ENCODE measurements at places on chromosomes 16 and 17.

GRCh38 chr17:62778990-62779681, 29.0 kb downstream of the MARCHF10 start:
- peak; percentile 71 for DNase-seq

GRCh38 chr17:29650396-29650795, 27.7 kb upstream of the CORO6 start:
- DNase-seq: no peak

DNA sequence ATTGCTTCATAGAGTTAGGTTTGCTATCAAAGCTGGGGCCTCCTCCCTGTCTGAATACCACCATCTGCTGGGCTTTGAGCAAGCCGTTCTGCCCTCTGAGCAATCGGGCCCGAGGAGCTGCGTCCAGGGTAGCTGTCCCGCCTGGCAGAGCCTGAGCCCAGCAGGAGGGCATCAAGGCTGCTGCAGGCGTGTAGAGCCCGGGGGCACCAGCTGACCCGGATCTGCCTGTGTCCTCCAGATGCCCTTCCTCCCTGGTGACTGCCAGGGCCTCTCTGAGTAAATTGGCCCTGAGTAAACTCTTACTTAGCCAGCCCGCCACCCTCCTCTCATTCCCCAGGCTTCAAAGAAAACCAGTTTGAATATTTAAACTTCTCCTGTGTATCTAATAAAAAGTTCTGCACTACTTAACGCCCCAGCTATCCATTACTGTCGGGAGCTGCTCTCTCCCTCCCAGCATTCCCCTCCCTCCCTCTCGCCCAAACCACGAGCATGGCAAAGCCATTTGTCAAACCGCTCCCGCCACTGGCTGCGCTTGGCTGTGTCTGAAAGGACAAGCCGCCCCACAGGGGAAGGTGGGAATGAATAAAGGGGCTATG, 16.4 kb downstream of the CDK5RAP3 start:
- peak; percentile 72 for DNase-seq

GRCh38 chr17:57955183-57955931, at the start of gene CUEDC1:
Gene CUEDC1, minus strand, starts transcription at chr17:57955412. Its CDS starts 69,848 bp downstream, at chr17:57885564.
- DNase-seq: no peak

DNA sequence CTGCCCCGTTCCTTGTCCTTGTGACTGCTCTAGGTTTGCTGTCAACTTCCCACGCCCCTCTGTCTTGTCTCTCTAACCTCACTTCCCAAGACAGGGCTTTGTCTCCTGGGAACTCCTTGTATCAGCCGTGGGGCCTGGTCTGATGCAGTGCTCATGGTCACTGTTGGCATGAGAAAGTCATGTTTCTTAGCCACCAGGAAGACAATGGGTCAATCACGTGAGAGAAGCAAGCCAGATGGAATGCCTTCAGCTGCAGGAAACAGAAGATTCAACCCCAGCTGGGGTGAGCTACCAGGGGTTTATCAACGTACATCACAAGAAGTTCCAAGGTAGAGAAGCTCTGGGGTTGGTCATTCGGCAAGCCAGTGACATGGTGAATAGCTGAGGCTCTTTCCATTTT, 116.6 kb downstream of the IRF8 start:
- DNase-seq: no peak

DNA sequence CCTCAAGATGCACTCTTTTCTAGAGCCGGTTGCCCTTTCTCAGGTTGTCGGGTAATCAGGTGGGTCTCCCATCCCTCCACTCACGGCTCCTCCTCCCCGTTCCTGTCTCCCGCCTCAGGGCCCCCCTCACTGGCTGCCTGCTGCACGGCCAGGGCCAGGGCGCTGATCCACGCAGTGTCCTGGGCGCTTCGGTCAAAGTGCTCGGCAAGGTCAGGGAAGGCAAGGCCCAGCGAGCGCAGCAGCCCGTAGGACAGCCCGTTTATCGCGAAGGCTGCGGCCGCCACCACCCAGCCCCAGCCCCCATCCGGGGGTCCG, 753 bp downstream of the SLC16A11 start:
- DNase-seq: no peak

DNA sequence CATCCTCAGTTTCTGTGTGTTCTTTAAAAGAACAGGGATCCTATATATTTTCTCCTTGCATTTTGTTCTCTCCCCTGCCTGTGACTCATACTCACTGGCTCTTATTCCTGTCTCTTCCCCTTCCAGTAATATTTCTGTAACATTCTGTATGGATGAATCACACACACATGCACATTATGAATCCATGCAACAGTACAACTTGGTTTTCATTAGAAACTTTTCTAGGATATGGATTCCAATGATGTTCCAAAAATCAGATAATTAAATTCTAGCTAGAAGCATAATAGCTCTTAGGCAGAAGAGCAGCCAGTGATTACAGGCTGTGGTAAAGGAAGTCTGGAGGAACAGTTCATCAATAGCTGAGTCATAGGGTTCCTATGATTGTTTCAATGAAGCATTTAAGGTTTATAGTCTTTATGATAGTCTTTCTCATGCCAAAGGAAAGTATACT, 119.6 kb upstream of the PMFBP1 start:
- no peak for DNase-seq

GRCh38 chr17:80832266-80832676, 159.4 kb upstream of the CHMP6 start:
- DNase-seq: no peak

DNA sequence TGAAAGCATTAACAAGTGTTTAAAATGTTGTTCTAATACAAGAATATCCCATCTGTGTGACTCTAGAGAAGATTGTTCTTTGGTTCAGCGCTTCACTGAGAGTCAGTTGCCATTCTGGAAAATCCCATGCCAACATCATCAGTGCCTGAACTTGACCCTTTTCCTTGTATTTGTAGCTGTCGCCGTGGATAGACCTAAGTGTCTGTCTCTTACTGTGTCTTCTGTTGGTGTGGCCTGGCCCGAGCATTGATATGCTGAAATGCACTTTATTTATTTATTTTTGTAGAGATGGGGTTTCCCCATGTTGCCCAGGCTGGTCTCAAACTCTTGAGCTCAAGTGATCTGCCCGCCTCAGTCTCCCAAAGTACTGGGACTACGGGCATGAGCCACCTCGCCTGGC, 76.0 kb downstream of the MYH11 start:
- no peak for DNase-seq

DNA sequence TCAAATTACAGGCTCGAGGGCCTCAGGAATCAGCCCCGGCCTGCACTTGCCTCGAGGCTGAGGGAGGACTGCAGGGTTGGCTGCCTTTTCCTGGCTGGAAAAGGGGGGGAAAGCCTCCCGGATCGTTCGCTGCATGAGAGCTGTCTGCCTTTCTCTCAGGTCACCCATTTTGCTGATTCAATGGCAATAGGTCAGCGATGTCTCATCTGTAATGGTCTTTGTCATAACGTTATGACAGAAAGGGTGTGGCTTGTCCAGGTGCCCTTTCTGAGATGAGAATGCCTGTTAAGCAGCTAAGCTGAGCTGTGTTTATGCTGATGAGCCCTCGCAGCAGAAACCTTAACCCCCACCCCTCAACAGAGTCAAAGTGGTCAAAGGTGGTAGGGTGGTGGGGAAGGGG, 81.8 kb downstream of the AKAP1 start:
- no peak for DNase-seq

DNA sequence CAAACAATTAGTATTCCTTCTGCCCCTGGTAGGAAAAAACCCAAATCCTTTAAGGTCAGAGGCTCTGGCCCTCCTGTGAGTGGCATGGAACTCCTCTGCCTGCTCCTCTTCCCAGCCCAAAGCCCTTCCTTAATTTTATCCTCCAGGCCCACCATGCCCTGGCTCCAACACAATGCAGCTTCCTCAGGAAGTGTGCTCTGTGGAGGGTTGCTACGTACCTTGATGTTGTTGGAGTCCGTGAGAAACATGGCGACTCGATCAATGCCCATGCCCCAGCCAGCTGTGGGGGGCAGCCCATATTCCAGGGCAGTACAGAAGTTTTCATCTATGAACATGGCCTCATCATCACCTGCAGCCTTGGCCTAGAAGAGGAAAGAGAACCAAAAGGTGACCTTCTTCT, 5.3 kb upstream of the ADAT1 start:
- DNase-seq: no peak

DNA sequence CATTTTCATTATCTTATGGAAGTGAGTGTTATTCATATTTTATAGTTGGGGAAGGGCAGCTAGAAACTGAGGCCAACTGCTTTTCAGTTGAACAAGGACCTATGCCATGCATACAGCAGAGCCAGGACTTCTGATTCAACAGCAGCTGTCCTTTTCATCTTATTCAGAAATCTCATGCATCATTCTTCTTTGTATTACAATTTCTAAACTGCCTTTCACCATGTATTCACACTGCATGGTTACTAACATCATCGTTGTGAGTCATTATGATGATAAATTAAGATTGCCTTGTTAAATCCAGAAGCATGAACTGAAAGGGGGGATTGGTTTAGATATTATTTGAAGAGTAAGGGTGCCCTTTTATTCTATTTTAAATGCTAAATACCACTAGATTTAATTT, 1470.1 kb upstream of the GOT2 start:
- DNase-seq: no peak

DNA sequence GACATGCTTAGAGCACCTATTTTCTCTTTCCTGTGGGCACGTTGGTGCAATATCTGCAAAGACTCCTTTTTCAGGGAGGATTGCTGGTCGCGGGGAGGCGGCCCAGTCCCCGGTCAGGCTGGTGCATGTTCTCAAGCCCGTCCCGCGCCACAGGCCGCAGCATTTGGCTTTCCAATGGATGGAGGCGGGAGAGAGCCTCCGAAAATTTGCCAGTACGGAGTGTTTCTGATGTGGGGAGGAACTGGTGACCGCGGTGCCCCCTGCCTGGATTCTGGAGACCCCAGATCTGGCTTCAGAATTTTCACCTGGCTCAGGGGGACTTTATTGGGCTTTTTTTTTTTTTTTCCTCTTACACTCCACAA, 2.3 kb downstream of the CMIP start:
- DNase-seq: no peak

GRCh38 chr16:75075688-75076268, 40.8 kb downstream of the LDHD start:
- DNase-seq: no peak

DNA sequence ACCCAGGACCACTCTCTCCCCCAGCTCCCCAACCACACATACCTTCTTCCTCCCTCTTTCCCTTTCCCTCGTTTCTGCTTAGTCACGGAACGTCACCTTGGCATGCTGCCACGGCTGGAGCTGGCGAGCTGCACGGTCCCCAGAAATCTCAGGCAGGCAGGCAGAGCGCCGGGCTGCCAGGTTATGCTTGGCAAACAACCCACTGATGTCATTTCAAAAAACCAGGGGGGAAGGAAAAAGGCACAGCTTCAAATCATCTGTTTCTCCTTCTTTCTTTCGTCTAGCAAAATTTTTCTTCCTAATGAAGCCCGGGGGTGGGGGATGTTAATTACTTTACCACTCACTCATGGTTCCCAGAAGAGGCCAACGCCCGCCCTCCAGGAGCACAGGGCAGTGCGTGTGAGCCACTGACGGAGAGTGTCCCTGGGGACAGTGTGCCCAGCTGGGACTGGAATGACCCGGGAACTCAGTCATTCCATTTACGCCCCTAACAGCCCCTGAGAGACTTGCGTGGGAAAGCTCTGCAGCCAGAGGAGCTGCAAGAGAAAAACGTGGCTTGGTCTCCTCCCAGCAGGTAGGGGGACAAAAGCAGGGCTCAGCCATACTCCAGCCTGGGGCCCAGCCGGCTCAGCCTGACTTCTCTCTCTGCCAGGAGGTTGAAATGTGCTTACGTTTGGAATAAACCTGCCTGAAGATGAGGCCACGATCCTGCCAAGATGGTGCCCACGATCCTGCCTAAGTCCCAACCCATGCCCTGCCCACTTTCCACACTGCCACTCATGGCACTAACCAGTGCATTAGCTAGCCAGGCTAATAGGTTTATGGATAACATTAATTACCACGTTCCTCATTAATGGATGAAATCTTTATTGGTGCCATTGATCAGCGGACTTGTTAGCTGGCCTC, 198.9 kb downstream of the ZFHX3 start:
- no peak for DNase-seq

DNA sequence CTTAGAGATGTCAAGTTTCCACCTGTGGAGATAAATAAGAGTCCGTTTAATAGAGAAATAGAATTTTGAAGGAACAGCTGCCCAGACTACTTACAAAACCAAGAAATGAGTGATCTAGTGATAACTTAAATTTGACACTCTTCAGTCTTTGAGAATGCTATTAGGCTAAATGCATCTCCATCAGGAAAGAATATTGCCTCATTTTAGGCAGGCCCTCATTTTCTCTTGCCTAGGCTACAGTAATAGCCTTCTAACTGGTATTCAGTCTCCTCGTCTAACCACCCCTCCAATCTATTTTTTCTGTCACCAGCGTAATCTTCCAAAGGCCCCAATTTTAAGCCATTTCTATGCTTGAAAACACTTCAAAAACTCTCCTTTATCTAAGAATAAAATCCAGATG, 537.8 kb upstream of the CA10 start:
- peak; percentile 42 for DNase-seq

DNA sequence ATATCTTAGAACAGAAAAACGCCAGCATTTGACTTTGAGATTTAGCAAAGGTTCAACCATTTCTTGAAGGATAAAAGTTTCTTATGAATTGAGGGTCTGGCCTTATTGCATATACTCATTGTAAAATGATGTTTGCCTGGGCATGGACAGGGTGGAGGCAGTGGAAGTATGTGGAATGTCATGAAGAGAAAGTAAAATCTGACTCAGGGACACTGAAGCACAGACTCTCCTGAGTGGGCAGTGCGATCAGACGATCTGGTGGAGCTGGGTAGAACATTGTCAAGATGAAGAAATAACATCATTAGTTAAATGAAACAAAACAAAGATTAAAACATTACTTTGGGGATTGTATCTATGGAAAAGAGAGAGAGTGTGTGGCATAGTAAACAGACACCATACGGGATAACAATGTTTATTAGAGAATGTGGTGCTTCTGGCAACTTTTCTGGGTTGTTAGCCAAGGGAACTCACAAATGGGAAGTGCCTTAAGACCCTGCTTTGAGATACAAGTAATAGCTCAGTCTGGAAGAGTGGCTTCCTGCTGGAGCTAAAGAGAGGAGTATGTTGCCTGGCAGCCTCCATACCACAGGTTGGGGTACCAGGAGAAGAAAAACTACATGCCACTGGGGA, 4.4 kb downstream of the MAP3K3 start:
- no peak for DNase-seq

DNA sequence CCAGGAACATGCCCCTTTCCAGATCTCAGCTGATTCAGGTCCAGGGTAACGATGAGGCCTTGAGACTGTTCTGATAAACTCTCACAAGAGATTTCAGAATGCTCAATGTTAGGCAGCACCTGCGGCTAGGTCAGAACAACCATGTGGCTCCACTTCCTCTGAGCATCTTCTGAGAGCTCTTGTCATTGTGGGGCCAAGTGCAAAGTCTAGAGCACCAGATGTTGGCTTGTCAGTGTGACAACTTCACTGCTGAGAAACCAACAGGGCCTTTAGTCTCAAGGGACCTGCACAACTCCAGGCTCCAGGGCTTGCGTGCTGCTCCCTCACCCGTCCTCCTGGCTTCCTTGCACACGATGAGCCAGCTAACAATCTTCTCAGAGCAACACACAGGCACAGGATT, 29.0 kb downstream of the FCSK start:
- DNase-seq: no peak

- no peak for DNase-seq
Observed at GRCh38 chr16:85659805-85660511, 28.8 kb downstream of the GINS2 start.

GRCh38 chr17:42436391-42436790, 13.3 kb upstream of the CAVIN1 start:
- no peak for DNase-seq
